ENCODE measurements at places on chromosomes 3 and 15. TPM values are rescaled to one million over a fixed set of nuclear protein-coding genes. Genes with fewer than 3 reads are reported as not detected.

Gene PPP1R14D
- not detected for total RNA-seq

Gene PIGZ
- total RNA-seq = 1.3 TPM

Gene CASR
- 24.4 TPM for total RNA-seq

Gene LRRK1
- 11.7 TPM for total RNA-seq

Gene GABRB3
- total RNA-seq = 8.3 TPM

Gene CYP19A1
- total RNA-seq = not detected

Gene ADAMTS17
- total RNA-seq = 5.1 TPM

Gene C3orf22
- total RNA-seq = 0.12 TPM

Gene BCL2A1
- total RNA-seq = 8.2 TPM

Gene PLEKHO2
- total RNA-seq = 28.8 TPM

Gene SLC9C1
- 1.5 TPM for total RNA-seq

Gene TLR9
- not detected for total RNA-seq

Gene DAZL
- not detected for total RNA-seq

Gene MUC4
- total RNA-seq = 0.47 TPM

Gene HRG
- total RNA-seq = 0.88 TPM

Gene GRAMD1C
- total RNA-seq = 29.0 TPM

Gene MAP2K5
- total RNA-seq = 16.8 TPM

Gene GNB4
- 37.4 TPM for total RNA-seq

Gene EIF5A2
- 4.9 TPM for total RNA-seq

Gene MOBP
- total RNA-seq = not detected

Gene GPR87
- 0.12 TPM for total RNA-seq

Gene CCDC13
- 2.0 TPM for total RNA-seq

Gene RCCD1
- total RNA-seq = 11.0 TPM

Gene GAP43
- 1.1 TPM for total RNA-seq

Gene MCF2L2
- 0.53 TPM for total RNA-seq

Gene CHMP2B
- total RNA-seq = 24.7 TPM

Gene GHSR
- not detected for total RNA-seq

Gene GOLGA8H
- total RNA-seq = 0.88 TPM

Gene GOLGA6A
- not detected for total RNA-seq

Gene MYRIP
- 2.2 TPM for total RNA-seq

Gene RFT1
- total RNA-seq = 14.8 TPM

Gene FMN1
- 19.6 TPM for total RNA-seq

Gene AMIGO3
- 0.41 TPM for total RNA-seq

Gene SAMD7
- total RNA-seq = 0.18 TPM

Gene CPB1
- 0.41 TPM for total RNA-seq

Gene MGLL
- 34.1 TPM for total RNA-seq

Gene ILDR1
- total RNA-seq = 6.4 TPM

Gene CGNL1
- total RNA-seq = 40.1 TPM

Gene KNG1
- total RNA-seq = 116 TPM

Gene CYP1A2
- not detected for total RNA-seq

Gene CFAP20DC
- total RNA-seq = 3.3 TPM

Gene MDFIC2
- not detected for total RNA-seq

All from metanephros (tissue), 2 donors.